NCI-H1048 (cell line): ENCODE measurements at places on chromosomes 11 and 22.

DNA sequence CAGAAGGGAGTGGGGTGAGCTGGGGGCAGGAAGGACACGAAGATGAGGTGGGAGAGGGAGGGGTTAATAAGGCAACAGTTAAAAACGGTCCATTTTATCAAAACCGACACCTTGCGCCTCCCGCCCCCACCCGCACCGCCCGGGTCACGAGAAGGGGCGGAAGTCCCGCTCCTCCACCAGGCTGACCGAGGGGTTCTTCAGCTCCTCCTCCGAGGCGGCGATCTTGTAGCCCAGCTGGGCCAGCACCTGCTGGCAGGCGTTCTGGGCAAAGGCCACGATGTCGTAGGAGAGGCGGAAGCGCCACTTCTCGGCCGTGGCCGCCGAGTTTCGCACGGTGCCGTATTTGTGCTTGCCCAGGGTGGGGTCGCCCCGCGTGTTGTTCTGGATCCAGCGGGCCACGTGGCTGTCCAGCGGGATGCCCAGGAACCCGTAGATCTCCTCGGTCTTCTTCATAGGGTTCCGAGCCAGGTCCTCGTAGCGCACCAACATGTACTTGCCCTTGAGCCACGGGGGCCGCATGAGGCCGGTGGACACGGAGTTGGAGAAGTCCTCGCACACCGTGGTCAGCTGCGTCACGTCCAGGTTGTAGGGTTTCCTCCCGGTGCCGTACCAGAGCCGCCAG is 15.8 kb downstream of the CHST1 start:
- no peak for DNase-seq

DNA sequence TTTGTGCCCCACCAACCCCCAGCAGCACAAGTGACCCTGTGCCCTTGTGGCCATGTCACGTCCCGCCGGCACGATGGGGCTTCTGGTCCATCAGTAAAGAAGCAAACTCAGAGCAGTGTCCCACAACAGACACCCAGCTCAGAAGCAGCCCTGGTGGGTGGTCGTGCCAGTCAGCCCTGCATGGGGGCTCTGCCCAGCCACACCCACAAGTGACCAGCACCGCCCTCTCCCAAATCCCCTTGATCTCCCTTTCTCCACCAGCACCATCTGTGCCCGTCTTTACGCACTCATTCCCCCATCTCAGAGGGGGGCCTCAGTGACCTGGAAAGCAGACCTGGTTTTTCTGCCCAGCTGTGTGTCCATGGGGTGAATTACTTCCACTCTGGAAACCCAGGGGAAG is 149.1 kb downstream of the DSCAML1 start:
- no peak for DNase-seq

DNA sequence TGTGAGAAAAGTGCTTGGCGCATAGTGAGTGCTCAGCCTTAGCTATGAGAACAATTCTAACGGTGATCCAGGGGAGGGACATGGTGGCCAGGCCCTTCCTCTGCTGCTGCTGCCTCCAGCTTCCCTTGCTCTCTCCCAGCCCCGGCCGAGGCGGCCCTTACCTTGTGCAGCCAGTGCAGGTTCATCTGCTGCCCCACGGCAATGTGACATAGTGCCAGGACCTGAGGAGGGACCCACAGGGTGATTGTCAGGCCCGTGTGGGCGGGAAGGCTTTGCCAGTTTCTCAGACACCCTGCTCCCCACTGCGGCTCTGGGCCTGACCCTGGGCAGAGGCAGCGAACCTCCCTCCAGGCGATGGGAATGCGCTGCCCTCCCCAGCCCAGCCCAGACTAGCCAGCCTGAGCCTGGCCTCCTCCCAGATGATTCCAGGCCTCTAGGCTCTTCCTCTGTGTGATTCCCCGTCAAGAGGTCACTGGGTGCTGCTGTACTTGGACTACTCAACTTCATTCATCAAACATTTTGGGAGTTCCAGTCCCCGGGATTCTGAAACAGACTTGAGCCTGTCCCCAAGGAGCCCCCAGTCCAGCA is 23.7 kb upstream of the KLHL35 start:
- DNase-seq, result no peak

- no peak for DNase-seq
Observed at GRCh38 chr22:43365715-43366440, 22.7 kb upstream of the SCUBE1 start.

- DNase-seq, result no peak
Observed at GRCh38 chr11:126481303-126481680, 125.8 kb downstream of the ST3GAL4 start.

DNA sequence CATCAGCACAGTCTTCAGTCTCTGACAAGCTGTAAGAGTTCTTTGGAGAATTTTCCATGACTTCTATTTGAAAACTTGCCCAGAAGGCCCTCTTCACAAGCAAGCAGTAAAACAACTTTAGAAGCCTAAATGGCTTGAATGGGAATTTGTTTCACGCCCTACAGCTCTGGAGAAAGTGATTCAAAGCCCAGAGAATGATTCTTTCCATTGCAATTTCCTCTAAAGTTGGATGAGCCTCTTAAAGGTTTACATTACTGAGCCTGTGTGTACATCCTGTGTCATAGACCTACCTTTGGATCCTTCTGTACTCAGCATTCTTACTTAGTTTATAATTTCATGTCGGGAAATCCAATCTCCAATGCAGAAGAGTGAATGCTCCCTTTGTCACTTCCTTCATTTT is 6.8 kb upstream of the OR8B3 start:
- DNase-seq, result no peak

- no peak for DNase-seq
Observed at GRCh38 chr11:78099666-78100065, 20.0 kb upstream of the NDUFC2 start.

DNA sequence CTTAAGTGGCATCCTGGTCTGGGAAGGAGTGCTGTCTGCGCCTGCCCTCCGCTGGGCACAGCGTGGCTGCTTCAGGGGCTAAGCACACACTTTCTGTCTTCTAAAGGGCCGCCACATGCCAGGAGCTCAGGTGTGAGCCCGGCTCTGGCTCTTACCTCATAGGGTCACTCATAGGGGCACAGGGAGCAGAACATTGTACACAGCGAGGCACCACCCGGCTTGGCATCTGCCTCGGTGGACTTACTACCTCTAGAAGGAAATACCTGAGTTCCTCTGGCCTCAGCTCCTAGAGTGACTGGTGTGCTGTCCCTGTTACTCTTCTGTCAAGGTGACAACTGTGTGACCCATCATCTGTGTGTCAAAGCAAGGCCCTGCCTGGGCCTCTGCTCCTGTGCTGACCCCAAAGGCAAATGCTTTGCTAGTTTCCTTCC is 13.4 kb downstream of the NEAT1 start:
- no peak for DNase-seq

- no peak for DNase-seq
Observed at GRCh38 chr11:71145988-71146824, 106.2 kb downstream of the SHANK2 start.

DNA sequence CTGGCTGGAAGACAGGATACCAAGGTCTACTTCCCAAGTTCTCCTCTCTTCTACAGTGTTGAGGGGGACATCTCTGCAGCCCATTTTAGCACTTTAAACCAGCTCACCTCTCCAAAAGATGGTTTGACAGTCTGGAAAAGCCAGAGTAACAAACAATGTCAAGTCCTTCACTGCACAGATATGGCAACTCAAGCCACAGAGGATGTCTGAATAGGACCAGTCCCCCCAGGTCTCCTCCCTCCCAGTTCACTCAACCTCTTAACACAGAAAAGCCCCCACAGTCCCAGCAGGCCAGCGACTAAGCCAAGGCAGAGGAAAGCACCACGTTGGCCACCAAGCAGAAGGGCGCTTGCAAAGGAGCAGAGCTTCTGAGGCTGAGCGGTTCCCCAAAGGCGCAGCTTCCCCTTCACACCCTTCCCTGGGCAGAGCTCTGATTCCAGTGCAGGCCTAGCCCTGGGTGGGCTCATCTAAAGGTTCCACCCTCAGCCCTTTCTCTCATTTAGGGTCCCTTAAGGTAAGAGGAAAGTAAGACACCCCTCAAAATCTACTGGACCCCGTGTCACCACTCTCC is 62.7 kb downstream of the PAK1 start:
- DNase-seq, result no peak

- no peak for DNase-seq
Observed at GRCh38 chr11:10019906-10020682, 273.9 kb downstream of the SBF2 start.

GRCh38 chr22:24758164-24758799 is 16.2 kb downstream of the PIWIL3 start:
- no peak for DNase-seq

- DNase-seq, result no peak
Observed at GRCh38 chr22:36914390-36914752, 943 bp downstream of the CSF2RB start.

GRCh38 chr11:45161252-45162063 is 15.0 kb downstream of the PRDM11 start:
- DNase-seq, result no peak

- DNase-seq, result no peak
Observed at GRCh38 chr22:20012741-20013331, 3.8 kb downstream of the ARVCF start.

GRCh38 chr11:107468596-107468995 is 11.0 kb upstream of the CWF19L2 start:
- no peak for DNase-seq

DNA sequence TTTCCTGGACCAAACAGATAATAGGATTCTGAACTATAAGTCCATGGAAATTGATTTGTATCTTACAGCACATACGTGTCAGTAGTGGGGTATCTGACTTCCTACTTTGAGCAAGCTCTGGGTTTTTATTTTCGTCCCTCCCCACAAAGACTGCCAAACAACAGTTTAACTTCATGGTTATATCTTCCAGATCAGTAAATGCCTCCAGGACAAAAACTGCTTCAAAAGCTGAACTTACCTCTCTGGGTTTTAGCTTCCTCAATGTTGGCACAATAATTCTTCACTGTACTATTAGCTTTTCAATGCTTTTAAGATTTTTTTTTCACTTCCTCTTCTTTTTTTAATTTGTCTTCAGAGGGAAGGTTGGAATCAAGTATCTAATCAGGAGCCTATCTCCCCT is 4.2 kb upstream of the DPF2 start:
- DNase-seq, result no peak

- DNase-seq, result no peak
Observed at GRCh38 chr11:96940227-96940626, 550.4 kb downstream of the JRKL start.

GRCh38 chr22:26065847-26066246 is 103.4 kb upstream of the SEZ6L start:
- DNase-seq, result no peak

GRCh38 chr11:66884443-66884842 is 27.6 kb downstream of the LRFN4 start:
- no peak for DNase-seq

- DNase-seq, result no peak
Observed at GRCh38 chr22:19876314-19876940, 21.8 kb upstream of the GNB1L start.

GRCh38 chr22:24440270-24440717 is 12.9 kb downstream of the ADORA2A start:
- DNase-seq, result no peak

- no peak for DNase-seq
Observed at GRCh38 chr11:64265176-64266160, 14.1 kb downstream of the PLCB3 start.
